ENCODE measurements at places on chromosomes 7 and 10.

DNA sequence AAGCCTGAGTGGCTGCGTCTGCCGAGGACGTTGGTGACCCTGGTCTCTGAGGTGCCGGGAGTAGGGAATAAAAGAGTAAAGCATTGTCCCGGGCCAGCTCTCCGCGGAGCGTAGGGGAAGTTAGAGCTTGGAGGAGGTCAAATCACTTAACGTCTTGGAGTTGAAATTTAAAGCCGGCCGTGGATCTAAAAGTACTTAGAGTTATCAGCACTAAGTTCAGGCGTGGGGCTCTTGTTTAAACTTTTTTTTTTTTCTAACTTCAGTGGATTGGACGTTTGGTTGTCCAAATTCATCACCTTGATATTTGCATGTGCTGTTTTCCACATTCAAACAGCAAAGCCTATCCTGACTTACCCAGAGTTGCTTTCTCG, 700 bp downstream of the NIPSNAP2 start:
- DNase-seq, result no peak

DNA sequence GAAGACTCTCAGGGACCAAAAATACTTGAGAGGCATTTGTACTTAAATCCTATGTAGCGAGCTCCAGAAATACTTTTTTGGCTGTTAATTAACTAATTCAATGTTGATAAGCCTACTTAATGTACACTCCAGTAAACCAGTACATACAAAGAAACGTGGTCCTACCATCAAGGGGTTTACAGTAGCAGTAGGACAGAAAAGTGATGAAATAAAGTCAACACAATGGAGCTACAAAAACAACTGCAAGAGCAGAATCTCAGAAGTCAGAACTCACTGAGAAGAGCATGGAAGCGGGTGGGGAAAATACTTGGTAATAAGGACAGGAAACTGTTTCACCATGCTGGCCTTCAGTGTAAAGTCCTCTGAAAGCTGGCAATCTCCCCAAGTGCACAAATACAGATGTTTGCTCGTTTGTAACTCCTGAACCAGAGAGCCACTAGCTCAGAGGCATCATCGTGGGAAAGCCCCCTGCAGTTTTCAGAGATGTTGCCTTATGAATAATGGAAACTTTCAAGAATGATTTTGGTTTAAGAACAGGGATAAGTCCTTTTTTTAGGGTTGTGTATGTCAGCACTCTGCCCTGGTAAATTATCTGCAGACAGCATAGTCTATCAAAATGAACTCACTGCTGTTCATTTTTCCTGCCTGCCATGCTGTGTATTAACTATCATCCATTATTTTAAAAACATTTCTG, 233.2 kb downstream of the SORCS1 start:
- DNase-seq, result no peak

DNA sequence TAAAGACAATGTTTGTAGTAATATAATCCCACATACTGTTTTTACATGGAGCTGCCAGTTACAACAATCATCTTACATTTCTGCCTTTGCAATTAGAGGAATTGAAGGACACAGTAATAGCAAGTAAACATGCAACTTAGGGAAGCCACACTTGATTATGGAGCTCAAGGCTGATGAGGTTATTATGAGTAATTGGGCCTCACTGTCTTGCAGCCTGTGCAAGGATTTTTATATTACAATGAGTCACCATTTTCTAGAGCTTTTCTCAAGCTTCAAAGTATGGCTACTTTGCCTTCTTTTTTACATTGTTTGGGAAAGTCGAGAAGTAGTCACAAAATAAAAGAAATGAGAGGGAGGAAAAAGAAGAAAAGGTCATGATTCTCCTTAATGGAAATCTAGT, 226.4 kb downstream of the KIAA1217 start:
- DNase-seq, result peak; percentile 80

DNA sequence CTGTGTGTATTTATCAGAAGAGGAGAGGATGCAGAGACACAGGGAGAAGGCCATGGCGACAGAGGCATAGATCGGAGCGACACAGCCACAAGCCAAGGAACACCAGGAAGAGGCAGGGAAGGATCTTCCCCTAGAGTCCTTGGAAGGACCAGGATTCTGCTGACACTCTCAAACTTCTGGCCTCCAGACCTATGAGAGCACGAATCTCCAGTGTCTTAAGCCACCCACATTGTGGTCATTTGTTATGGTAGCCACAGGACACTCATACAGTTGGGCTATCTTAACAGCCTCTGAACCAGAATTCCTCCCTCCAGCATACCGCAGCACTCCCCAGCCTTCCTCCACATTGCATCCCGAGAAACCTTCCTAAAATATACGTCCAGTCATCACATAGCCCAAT, 367.0 kb upstream of the MGMT start:
- no peak for DNase-seq

Data from AG09319 (cell line).